NCI-H82 (cell line): ENCODE measurements at places on chromosomes 5 and 9.
A peak's percentile ranks its signal among the peaks of the same experiment; 100 is the strongest.

DNA sequence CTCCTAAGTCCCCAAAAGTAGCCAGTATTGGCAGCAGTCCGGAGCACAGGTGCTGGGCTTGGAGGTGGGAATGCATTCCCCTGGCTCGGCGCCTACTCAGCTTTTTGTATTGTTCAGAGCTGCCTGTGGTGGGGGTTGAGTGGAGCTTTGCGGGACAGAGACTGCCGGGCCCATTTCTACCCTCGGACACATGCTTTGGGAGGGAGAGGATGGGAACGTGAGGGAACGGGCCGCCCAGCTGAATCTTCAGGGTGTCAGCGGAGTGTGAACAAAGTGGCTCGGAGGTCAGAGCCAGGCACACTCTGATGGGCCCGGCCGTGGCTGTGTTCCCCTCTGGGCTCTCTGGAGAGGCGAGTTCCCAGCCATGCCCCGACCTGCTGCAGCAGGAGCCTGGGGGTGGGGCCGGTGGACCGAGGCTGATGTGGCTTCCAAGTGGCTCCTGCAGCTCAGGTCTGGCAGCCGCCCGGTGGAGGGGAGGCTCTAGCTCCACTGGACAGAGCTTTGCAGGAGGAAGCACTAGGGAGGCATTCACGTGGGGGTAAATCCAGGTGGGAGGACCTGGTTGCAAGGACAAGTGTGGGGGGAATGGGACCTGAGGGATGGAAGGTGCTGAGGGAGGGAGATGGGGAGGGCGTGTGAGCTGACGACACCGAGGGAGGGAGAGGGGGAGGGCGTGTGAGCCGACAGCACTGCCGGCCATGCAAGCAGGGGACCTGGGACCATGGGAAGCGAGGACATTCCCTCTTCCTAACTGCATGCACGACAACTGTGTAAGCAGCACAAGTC is 31.1 kb upstream of the SLC6A3 start:
- no peak for DNase-seq

DNA sequence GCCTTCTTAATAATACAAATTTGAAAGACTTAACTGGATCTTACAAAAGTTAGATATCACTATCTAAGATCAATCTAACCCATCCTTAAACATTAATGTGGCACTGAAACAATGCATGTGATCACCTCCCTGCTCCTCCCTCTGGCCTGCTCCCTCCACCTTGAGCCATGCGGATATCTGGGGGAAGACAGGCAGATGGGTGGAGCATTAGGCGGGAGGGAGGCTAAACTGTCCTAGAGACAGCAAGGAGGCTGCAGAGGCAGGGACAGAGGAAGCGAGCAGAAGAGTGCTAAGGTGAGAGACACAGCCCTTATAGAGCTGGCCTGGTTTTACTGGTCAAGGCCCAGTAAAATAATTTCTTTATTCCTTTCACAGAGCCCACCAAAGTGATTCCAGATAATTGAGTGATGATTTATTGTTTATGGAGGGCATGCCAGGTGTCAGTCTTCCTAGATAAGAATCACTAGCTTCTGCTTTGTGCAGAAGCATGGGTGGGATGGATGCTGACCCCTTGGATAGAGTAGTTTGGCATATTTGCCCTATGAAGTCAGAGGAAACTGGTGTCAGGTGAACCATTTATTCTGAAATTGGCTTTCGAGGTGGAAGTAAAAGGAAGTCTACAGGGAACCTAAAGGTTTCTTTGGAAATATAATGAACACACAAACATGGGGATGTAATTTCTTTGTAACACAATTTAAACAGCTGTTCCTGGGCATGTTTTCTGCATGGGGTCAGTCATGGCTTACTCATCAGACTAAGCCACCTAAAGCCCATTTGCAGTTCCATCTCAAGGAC is 188.3 kb downstream of the GNAQ start:
- peak; percentile 49 for DNase-seq

DNA sequence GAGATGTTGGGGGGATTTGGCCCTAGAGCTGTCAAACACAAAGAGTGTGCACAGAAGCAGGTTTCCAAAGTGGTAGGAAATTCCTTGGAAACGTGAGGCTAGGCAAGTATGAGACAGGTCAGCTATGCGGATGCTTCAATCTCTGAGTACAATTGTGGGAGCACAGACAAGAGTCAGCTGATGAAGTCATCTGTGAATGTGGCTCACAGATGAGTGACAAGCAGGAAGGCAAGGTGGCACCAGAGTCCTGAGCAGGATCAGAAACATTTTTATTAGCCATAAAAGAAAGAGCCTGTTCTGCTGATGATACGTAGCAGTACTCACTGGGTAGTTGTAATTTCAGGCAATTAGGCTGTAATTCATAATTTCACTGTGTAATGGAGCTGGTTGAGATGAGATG is 117.0 kb downstream of the DCP2 start:
- no peak for DNase-seq

GRCh38 chr9:81052846-81053245 is 636.5 kb downstream of the TLE1 start:
- no peak for DNase-seq

- peak; percentile 72 for DNase-seq
These were observed 200.2 kb downstream of the SLIT3 start for GRCh38 chr5:169100735-169101075.
